T-helper 2 cell treated with Interferon-gamma antibody and Interleukin-4, amounts not matched to agents 5 μg/mL and 100 μg/mL, for 36 hours (primary cell): ENCODE measurements at places on chromosomes 4 and X.

DNA sequence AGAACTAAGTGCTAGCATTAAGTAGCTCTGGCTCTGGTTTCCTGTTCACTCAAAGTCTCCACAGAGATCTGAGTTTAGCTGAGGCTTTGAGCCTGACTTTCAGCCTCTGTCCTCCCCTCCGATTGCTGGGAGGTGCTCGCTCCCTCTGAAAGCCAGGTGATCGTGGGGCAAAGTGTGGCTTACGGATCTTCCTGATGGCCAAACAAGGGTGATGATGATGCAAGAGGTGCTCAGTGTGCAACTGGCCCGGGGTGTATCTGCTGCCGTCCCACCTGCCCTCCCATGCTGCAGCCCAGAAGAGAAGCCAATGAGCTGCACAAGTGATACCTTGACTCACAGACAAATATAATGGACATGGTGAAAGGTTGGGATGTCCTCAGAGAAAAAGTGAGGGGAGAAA, 169.2 kb upstream of the TBC1D9 start:
- DNase-seq, result no peak

DNA sequence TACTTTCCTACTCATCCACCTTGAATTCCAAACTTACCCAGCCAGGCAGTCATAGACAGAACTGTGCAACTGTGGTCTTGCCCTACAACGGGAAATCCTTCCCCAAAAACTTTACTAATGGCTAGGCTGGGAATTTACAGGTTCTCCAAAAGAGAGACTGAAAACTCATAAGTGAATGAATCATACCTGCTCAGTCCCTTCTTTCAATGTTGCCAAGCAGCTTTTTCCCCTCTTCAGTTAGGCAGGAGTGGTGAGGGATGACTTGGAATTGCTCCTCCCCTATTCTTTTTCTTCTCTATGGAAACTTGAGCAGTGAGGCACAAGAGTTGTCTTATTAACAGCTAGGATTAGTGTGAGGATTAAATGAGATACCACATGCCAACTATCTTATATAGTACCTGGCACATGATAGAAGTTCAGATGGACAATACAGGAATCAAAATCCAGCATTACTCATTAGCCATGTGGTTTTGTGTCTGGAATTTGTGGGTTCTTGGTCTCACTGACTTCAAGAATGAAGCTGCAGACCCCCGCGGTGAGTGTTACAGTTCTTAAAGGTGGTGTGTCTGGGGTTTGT, 105.9 kb downstream of the TEX13A start:
- DNase-seq, result no peak

DNA sequence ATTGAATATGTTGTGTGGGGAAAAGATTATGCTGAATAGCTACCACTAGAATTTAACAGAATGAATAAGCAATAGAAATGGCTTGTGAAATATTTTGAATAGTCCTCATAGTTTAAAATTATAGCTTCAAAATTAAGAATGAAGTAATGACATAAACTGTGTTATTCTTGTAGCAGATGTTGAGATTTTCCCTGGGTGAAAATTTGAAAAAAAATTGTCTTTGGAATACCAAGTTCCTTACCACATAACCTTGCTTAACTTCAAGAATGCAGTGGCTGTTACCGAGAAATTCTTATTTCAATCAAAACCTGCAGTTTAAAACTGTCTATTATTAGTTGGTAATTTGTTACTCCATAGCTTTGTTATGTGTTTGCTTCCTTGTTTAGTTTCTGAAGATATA, 1268.6 kb downstream of the RAPGEF2 start:
- DNase-seq, result no peak

- no peak for DNase-seq
Observed at GRCh38 chrX:3599802-3600430, 113.5 kb downstream of the PRKX start.

- no peak for DNase-seq
Observed at GRCh38 chrX:55486736-55487135, 2.9 kb downstream of the USP51 start.

DNA sequence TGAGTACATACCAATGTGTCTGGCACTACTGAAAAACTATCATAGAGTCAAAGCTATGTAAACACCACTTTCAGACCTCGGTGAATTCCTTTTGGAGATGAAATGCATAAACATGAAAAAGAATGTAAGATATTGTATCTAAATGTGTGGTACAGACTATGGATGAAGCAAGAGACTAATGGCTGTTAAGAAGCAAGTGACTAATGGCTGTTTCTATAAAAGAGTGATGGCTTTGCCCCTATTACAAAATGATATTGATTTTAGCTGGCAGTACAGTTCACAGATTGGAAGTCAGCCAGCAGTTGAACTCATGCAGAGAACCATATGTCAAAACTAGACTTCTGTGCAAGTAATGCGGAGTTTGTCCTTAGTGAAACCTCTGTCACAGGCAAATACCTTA, 359.3 kb downstream of the GRXCR1 start:
- no peak for DNase-seq

DNA sequence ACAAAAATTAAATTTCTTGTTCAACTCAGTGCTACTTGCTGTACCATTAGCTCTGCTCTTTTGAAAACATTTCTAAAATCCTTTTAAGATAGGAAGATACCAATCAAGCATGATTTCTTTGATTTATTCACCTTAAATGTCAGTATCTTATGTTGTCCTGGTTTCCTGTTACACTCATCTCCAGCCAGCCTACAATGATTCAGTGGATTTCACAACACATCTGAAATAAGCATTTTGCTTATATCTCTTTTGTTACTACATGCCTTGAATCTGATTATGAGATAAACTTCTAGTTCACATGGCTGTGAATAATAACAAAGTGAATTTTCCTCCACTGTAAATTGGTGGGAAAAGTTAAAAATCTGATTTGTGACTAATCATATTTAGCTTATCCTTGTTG, 112.5 kb upstream of the BMP3 start:
- no peak for DNase-seq

- DNase-seq, result no peak
Observed at GRCh38 chr4:123474817-123475216, 78.2 kb downstream of the SPRY1 start.

DNA sequence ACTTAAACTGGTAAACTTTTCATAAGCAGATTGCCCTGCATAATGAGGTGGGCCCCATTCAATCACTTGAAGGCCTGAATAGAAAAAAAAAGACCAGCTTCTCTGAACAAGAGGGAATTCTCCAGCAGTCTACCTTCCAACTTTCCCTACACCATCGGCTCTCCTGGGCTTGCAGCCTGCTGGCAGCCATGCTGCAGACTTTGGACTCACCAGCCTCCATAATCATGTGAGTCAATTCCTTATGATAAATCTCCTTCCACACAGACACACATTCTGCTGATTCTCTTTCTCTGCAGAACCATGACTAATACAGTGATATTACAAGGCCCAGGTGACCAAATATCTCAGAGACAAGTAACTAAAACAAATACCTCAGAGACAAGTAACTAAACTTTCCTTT, 113.8 kb upstream of the WDR17 start:
- no peak for DNase-seq

- no peak for DNase-seq
Observed at GRCh38 chr4:25696409-25696808, 40.8 kb downstream of the SLC34A2 start.

DNA sequence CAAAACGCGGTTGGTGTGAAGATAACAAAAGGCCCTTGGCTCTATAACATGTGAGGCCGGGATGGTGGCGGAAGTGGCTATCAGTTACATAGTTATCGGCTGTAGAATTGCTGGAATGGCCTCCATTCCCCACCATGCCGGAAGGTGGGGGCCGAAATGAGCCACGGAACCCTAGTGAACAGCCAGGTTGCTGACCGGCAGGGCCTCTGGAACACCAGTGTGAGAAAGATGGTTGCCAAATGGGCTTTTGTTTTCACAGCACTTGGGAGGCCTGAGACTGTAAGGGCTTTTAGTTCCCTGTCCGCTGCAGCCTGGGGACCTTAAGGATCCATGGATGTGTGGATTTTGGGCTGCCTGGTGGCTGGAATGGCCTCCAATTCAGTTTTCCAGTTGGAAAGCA, 23.3 kb upstream of the ARX start:
- no peak for DNase-seq

- no peak for DNase-seq
Observed at GRCh38 chr4:69531251-69531650, 35.5 kb upstream of the UGT2B4 start.

DNA sequence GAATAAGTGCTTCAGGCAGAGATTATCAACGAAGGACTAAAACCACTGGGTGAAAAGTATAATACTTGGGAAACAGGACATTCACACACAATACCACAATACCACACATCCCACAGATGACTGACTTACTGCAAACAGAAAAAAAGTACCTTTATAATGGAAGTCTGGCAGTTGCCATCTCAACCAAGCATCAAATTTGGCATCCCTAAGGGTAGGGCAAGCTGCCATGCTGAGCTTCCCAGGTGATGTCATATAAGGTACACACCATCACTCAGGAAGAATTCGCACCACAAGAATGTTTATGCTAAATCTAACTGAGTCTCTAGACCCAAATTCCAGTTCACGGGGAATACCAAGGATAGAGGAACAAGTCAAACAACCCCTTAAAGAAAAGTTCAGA, 9.1 kb downstream of the QDPR start:
- DNase-seq, result no peak

DNA sequence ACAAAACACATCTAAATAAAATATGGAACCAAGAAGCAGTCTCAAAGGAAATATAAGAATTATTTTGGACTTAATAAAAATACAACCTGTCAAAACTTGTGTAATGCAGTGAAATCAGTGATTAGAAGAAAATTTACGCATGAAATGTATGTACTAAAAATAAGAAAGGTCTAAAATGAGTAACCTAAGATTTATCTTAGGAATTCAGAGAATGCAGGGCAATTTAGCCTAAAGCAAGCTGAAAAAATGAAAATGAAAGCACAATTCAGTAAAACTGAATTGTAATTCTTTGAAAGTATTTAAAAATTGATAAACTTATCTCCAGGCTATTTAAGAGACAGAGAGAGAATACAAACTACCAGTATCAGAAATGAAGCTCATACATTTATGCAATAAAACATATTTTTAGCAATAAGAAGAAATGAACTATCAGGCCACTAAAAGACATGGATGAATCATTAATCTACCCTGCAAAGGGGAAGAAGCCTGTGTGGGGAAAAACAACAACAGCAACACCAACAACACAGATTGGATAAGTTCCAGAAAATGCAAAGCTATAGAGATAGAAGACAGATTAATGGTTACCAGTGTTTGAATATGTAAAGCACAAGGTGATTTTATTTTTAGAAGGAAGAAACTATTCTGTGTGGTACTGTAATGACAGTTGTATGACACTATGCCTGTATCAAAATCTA, 442.0 kb upstream of the ADGRL3 start:
- no peak for DNase-seq

DNA sequence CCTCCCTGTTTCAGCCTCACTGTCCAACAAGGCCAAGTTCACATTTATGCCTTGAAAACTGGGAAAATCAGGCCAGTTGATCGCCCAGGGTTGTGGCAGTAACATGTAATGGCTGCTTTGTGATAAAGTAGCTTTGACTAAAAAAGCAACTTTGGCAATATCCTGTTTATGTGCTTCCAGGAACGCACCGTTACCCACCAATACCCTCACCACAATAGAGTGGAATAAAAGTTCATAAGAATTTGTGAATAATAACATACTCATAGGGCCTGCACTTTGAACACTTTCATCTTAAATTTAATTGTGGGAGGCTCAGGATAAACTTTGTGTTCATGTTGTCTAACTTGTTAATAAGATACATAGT, 80.7 kb upstream of the MAML3 start:
- peak; percentile 33 for DNase-seq

DNA sequence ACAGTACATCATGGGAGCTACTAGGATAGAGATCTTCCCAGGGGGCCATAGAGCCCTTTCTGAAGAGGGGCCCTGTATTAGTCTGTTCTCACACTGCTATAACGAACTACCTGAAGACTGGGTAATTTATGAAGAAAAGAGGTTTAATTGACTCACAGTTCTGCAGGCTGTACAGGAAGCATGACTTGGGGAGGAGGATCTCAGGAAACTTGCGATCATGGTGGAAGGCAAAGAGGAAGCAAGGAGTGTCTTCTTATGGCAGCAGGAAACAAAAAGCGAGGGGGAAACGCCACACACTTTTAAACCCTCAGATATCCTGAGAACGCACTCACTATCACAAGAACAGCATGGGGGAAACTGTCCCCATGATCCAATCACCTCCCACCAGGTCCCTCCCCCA, 4.2 kb upstream of the SLC9A6 start:
- DNase-seq, result no peak

GRCh38 chr4:147289181-147289580, 191.7 kb upstream of the EDNRA start:
- DNase-seq, result no peak

GRCh38 chr4:15778289-15779241, at the start of gene CD38:
TSS of gene CD38 (plus strand) at chr4:15778328. CDS start at chr4:15778415, 87 bp downstream.
- DNase-seq, result peak; percentile 70

- DNase-seq, result no peak
Observed at GRCh38 chr4:14167876-14168510, 540.5 kb upstream of the BOD1L1 start.

DNA sequence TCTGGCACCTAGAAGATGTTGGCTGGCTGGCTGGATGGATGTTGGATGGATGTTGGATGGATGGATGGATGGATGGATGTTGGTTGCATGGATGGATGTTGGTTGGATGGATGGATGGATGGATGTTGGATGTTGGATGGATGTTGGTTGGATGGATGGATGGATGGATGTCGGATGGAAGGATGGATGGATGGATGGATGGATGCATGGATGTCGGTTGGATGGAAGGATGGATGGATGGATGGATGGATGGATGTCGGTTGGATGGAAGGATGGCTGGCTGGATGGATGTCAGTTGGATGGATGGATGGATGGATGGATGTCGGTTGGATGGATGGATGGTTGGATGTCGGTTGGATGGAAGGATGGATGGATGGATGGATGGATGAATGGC, 96.7 kb downstream of the PSAPL1 start:
- DNase-seq, result no peak

DNA sequence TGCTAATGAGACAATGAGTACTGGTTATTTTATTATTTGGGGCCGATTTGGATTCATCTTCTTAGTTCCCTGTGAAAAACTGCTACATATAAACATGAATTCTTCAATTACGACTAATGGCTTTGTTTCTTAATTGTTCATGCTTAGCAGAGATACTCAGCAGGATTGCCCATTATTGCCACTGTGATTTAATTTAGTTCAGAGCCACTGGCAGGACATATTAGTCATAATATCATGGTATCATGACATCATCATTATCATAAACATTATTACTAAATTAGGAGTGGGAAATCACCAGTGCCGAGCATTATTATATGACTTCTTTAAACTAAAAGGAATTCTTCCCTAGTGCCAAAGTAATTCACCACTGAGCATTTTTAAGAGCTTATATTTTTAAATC, 201.4 kb downstream of the SPOCK3 start:
- DNase-seq, result no peak

GRCh38 chr4:163755013-163755412, 260.5 kb downstream of the TMA16 start:
- no peak for DNase-seq

GRCh38 chrX:67725471-67725870, 181.7 kb downstream of the AR start:
- DNase-seq, result no peak
